SJSA1 (cell line): ENCODE measurements at places on chromosomes 3 and 15. TPM values are rescaled to one million over a fixed set of nuclear protein-coding genes. Genes with fewer than 3 reads are reported as not detected.
A peak's percentile ranks its signal among the peaks of the same experiment; 100 is the strongest.

DNA sequence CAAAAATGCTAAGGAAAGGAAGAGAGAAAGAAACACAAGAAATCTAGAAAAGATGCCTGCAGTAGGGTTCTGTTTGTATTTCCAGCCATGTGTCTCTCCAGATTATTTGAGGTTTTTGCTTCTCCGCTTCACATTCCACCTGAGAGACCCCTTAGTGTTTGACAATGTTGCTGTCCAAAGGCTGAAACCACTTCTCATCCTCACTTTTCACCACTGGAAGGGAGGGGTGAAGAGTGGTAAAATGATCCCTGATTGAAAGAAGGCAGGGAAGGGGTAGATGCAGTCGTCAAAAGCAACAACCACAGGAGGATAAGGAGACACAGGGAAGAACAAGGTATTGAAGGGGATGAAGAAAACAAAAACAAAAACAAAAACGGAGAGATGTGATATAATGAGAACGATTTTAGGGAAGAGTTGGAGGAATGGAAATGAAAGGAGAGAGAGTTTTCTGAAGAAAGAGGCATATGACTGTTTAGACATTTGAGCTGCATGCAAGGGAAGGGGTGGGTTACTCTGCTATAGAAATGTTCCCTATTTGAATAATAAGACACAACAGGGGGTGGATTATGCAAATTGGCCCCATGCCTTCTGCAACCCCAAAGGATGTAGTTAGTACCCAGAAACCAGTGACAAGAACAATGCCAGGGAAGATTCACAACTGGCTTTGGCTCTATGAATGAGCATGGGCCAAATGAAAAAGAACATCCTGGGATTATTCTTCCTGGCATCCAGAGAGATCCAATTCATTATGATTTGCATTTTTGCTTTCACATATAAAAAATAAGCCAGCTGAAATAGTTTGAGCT is 235.9 kb downstream of the GAP43 start:
- no peak for DNase-seq

DNA sequence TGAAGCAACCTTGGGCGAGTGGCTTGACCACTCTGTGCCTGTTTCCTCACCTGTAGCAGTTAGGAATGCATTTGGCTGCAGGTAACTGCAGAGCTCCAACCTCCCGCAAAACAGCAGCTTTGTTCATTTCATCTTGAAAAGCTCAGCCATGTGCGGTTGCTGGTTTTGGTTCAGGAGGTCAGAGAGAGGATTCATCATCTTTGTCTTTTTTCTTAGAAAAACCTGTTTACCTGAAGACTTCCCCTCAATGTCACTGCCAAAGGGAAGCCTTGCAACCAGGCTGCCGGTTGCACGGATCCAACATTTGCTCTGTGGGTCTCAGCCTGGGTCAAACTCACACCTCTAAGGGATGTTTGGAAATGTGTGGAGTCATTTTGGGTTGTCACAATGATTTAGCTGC is 16.4 kb upstream of the FURIN start:
- no peak for DNase-seq

The IDH2 gene
- 45.0 and 66.6 TPM in 2 replicates for total RNA-seq

The LRCH3 gene
- 21.2 and 32.2 TPM in 2 replicates for total RNA-seq

DNA sequence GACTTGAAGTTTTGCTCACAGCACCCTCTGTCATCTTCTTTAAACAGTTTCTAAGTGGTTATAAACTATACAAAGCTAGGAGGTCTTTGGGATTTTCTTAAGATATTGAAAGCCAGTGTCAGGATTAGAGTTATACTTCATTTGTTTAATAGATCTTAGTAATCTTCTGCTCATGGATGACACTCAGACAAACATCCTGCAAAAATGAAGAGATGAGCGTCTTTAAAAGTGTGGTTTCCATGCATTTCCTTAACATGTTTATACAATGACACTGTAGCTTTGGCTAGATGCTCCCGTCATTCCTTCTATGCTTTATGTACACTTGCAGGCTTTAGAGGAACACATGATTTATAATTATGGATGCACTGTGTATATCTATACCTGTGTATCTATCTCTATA is 182.2 kb downstream of the NAALADL2 start:
- DNase-seq, result no peak

DNA sequence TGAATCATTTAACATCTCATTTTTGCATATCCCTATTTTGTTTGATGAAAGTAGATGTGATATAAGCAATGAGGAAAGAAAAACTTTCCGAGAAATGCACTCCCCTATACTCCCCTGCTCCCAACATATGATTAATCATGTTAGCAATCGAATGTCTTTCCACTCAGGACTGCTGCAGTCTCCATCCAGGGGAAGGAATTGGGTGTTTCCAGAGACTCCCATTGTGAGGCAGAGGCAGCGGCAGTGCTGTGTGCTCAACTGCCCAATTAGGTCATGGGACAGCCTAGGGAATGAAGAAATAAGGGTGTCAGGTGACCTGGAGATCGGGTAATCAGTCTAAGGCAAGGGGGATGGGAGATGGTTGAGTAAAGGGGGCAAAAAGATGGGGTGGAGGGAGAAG is 268.6 kb upstream of the MEIS2 start:
- DNase-seq, result no peak

DNA sequence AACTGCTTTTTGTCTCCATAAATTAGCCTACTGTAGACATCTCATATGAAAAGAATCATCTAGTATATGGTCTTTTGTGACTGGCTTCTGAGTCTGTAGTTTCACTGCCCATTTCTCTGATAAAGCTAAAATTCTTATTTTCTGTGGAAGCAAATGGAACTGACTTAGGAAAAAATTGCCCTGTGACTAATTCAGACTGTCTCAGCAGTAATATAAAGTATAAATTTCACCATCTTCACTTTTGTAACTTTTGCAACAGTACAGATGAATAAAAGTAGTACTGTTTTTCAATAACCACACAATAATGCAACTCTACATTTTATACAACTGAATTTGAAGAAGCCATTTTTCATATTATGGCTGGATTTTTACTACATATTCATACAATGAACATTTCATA is 104.1 kb downstream of the TBC1D5 start:
- no peak for DNase-seq

GRCh38 chr3:138332472-138333073 is 2.9 kb upstream of the NME9 start:
- no peak for DNase-seq

- no peak for DNase-seq
Measured at GRCh38 chr3:176159796-176160195, 1037.5 kb downstream of the TBL1XR1 start.

DNA sequence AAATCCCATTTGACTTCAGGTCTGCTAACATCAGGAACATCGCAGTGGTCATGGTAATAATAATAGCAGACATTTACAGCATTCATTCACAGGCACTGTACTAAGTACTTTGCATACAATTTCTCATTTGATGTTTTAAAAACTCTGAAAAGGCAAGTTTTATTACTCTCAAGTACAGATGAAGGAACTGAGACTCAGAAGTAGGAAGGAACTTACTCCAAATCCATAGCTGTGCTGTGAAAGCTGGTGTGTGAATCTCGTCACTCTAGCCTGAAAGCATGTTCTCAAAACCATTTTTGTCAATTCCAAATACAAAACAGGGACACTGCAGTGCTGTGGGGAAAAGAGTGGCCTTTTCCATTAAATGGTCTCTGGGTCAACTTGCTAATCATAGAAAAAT is 179.9 kb downstream of the FAM43A start:
- DNase-seq, result no peak

The SCAANT1 gene
- not detected in 2 replicates for total RNA-seq

- DNase-seq, result no peak
Measured at GRCh38 chr3:197297002-197297401, 1.4 kb downstream of the DLG1 start.

GRCh38 chr15:74294010-74294409 is 57.9 kb downstream of the CCDC33 start:
- DNase-seq, result no peak

DNA sequence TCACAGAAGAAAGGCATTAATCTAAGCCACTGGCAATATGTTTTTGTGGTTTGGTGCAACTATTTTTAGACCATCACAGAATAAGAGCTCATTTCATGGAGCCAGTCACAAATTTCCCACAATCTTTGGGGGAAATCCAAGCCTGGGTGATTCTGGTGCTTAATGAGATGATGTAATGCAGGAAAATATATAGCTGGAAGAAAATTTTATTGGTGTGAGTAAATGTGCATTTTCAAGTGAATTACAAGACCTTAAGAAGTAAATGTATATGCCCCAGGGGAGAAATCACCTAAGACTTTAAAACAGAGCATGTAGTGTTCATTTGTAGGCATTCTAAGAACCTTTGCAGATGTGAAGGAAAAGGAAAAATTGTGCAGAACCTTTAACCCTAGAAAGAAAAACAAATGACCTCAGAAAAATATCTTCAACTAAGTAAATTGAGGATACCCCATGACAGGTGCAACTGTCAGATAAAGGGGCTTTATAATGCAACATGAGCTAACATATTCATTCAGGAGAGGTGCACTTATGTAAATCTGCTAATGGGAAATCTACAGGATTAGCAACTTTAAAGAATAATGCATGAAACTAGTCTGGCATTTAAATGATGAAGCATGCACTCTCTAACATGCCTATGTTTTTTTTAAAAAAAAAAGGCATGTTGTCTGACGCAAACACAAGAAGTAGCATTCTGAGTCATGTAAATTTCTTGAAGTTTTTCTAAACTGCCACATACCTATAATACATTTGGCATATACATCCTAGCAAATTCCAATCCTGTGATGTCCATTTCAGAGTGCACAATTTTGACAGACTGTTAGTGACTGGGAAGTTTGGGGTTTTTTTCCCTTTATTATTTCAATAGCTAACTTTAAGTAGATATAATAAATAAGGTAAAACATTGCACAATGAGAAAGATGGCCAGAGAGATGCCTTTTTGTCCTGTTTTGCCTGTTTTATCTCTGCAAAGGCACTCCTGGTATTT is 105.1 kb downstream of the MEX3B start:
- DNase-seq, result peak; percentile 40

- DNase-seq, result no peak
Measured at GRCh38 chr3:17077606-17078005, 192.9 kb downstream of the PLCL2 start.

DNA sequence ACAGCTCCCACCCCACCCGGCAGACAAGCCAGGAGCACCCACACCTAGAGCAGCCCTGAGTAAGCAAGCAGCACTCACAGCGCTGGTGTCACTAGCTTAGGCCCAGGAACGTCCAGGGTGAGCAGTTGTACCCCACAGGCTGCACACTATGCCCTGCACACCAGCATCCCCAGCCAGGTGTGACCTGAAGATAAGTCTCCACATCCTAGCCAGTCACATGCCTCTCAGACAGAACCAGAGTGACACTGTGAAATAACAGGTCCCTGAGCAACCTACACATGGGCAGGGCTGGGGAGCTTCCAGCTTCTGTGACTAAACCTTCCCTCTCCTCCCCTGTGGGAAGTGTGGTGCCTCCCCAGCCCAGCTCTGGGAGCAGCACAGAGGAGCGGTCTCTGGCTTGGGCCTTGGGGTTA is 253.6 kb downstream of the UACA start:
- no peak for DNase-seq

The PROS1 gene
- 4.9 and 5.8 TPM in 2 replicates for total RNA-seq

GRCh38 chr3:143586576-143586975 is 261.7 kb downstream of the SLC9A9 start:
- DNase-seq, result no peak

DNA sequence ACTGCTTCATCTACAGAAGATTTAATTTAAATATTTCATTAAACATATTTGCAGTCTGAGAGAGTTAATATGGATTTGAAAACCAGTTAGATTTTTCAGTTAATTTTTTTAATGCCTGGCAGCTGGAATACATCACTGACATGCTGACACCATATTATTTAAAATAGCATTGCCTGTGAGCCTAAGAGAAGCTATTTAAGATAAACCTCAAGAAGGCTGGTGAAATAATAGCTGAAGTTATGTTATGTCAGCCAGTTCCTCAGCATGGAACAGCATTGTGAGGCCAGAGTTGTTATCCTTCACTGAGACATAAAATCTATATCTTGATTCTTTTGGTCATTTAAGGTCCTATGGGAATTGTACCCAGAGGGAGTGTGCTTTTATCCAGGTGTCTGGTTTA is 705.2 kb downstream of the NAALADL2 start:
- DNase-seq, result no peak

- DNase-seq, result no peak
Measured at GRCh38 chr3:107979538-107979937, 111.3 kb downstream of the CD47 start.

GRCh38 chr3:123365450-123366143 is 83.3 kb downstream of the ADCY5 start:
- DNase-seq, result no peak

The HAPLN3 gene
- total RNA-seq, result 11.9 and 19.9 TPM in 2 replicates

- no peak for DNase-seq
Measured at GRCh38 chr3:35484929-35485530, 154.3 kb upstream of the ARPP21 start.
